Activated CD8-positive, alpha-beta memory T cell treated with anti-CD3 and anti-CD28 coated beads for 4 hours (primary cell): ENCODE measurements at places on chromosomes 1 and 21.

DNA sequence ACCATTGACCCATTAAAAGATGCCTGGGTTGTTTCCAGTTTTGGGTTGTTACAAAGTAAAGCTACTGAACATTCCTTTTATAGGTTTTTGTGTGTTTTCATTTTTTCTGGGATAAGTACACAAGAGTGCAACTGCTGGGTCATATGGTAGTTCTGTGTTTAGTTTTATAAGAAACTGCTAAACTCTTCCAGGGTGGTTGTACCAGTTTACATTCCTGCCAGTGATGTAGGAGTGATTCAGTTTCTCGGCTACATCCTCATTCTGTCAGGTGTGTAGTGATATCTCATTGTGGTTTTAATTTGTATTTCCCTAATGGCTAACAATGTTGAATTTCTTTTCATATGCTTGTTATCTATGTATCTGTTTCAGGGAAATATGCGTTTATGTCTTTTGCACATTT is 58.5 kb upstream of the DNAJC6 start:
- no peak for DNase-seq

DNA sequence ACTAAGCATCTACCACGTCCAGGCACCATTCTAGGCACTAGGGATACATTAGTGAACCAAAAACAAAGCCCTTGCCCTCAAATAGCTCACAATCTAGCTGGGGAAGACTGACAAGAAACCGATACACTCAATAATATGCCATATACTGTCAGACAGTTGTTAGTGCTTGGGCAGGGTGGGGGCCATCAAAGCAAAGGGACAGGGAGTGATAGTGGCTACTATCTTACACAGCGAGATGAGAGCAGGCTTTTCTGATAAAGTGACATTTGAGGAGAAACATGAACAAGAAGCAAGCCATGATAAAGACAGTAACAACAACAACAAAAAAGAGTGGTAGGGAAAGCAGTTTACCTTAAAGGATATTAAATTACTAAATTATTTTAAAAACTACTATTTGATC is 41.1 kb downstream of the ERO1B start:
- no peak for DNase-seq

GRCh38 chr1:8294170-8294697 is 23.7 kb upstream of the SLC45A1 start:
- no peak for DNase-seq

DNA sequence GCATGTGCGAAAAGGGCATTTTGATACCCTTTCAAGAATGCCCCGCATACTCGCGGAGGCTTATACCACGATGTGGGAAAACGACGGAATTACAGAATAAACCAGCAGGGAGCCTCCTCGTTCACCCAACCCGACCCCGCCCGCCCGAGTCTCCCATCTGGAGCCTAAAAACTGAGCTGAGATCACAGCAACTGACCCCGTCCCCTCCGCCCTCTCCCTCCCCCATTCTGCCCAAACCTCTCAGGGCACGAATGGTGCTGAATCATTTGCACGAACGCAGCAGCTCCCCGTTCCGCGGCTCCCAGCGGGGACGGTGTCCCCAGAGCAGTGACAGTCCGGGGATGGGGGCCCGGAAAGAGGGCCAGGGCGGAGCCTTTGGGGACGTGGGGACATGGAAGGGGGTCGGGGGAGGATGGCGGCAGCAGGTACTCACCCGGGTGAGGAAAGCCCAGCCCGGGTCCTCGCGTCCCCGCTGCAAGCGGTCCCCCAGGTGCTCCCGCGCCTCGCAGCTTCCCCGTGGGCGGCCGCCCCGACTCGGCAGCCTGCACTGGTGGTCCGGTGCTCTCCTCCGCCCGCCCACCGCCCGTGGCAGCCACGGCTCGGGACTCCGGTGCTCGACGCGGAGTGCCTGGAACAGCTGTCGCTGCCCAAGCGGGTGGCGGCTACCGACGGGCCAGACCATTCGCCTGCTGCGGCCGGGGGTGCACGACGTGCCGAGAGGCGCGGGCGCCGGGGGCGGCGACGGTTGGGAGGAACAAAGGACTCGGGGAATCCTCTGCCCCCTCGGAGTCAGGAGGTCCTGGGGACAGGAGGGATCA is at the start of gene TTLL7:
Gene TTLL7, minus strand, starts transcription at position 635 of the 818 bp plus-strand sequence. CDS start 46,921 bp downstream, outside the sequence.
- peak; percentile 21 for DNase-seq

DNA sequence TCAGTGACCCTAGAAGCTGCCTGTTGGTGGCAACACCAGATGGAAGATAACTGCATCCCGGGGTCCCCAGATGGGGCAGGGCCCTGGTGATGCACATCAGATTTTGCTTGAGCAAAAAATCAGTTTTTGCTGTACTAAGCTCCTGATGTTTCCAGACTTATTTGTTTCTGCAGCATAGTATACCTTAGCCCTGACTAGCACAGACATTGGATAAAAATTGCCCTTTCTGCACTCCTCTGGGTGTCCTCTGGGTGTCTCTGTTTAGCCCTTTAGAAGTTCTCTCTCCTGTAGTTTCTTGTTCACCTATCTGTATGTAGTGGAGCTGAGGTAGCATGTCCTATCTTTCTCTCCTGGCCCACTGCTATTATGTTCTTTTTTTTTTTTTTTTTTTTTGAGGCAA is 30.3 kb upstream of the PLA2G2C start:
- no peak for DNase-seq

DNA sequence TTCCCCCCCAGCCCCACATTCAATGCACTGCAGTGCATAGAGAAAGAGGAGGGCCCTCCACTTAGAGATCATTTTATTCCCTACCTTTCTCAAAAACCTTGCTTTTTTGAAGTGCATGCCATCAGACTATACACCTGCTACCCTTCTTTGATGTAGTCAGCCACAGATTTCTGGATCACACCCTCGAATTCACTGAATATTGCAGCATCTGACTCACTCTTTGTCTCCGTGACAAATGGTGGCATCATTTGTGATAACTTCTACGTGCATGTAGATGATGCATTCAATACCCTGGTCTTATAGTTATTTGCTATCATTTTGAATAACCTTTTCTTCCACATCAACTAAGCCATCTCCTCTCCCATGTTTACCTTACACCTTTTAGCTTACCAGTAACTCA is 310.3 kb upstream of the SGIP1 start:
- no peak for DNase-seq

DNA sequence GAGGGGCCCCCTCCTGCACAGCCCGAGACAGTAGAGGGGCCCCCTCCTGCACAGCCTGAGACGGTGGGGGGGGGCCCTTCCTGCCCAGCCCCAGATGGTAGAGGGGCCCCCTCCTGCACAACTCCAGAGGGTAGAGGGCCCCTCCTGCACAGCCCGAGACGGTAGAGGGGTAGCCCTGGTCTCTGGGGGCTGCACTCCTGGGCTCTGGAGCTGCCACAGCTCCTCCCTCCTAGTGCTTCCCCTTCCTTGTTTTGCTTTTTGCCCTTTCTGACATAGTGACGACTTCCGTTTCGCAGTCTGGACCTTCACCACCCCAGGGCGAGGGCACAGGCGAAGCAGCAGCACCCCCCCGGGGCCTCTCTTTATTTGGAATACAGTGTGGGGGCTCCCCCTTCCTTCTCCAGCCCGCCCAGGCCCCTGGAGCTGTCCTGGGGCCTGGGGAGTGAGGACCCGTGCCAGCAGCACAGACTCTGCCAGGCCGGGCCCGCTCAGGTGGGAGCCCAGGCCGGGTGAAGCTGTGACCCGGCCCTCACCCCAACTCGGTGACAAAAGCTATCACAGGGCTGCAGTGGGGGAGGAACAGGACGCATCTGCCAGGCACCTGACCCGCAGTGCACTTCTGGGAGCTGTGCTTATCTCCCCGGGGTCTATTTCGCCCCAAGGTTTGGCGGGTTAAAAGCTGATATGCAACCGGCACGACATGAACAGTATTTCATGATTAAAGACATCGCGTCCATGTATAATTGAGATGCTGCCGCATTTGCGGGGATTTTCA is 1.1 kb upstream of the PRXL2B start:
- peak; percentile 46 for DNase-seq

DNA sequence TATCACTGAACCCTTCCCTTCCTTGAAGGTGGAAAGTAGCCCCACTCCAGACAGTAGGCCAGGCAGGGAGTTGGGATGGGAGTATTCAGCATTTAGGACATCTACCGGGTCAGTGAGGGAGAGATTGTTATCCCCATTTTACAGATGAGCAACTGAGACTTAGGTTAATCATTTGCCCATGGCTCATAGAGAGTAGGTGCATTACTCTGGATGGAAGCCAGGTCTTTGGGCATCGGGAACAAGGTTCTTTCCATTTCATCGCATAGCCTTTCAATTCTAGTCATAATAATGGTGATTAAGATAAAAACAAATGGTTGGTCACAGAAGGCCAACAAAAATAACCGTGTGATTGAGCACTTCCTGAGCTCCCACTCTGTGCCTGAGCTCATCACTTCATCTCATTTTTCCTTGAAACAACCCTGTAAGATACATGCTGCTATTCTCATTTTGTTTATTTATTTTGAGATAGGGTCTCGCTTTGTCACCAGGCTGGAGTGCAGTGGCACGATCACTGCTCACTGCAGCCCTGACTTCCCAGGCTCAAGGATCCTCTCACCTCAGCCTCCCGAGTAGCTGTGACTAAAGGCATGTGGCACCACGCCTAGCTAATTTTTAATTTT is 64.8 kb downstream of the NAV1 start:
- DNase-seq: no peak

DNA sequence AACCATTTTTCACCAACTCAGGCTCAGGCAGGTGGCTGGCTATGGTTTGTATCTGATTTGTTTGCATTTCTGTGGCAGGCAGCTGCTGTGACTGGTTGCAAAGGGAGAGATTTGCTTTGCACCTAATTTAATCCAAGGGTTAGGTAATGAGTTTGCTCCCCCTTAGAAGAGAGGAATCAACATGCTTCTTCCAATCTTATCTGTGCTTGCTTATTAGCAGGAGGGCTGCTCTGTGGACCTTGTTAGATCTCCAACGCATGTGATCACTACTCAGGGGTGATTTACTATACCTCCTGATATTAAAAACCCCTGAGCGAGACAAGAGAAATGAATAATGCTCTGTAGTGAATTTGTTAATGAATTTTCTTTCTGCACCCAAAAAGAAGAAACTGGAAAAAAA is 20.5 kb downstream of the OLFML3 start:
- DNase-seq: no peak

GRCh38 chr21:44800971-44801467 is 601 bp downstream of the UBE2G2 start:
- no peak for DNase-seq

DNA sequence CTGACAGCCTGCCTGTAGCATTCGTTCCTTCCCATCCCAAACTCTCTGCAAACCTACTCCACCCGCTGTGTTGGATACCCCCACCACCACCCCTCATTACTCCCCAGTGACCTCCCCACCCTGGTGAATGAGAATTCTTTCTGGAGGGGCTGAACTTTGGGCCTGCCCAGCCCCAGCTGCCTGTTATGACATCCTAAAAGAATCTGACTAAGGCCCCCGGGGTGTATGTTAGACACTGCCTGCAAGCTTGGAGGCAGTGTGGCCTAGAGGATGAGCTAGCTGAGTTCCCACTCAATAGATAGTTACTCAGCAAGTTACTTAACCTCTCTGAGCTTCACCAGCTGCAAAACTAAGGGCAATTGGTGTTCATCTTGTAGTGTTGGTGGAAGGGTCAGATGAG is 110.2 kb upstream of the FGGY start:
- no peak for DNase-seq

DNA sequence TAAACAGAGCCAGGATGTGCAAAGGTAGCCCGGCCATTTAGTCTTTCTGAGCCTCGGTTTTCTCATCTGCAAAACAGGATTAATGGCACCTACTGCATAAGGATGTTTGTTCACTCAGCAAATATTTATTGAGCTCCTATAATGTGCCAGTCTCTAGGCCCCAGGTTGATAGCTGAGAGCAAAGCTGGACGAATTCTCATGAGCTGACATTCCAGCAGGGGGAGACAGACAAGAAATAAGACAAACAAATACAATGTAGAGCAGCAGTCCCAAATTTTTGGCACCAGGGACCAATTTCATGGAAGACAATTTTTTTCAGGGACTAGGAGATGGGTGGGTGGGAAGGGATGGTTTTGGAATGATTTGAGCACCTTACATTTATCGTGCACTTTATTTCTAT is 74.3 kb upstream of the PAX7 start:
- DNase-seq: no peak

- no peak for DNase-seq
These were observed 502.2 kb downstream of the PLPP3 start for GRCh38 chr1:56077206-56077605.

DNA sequence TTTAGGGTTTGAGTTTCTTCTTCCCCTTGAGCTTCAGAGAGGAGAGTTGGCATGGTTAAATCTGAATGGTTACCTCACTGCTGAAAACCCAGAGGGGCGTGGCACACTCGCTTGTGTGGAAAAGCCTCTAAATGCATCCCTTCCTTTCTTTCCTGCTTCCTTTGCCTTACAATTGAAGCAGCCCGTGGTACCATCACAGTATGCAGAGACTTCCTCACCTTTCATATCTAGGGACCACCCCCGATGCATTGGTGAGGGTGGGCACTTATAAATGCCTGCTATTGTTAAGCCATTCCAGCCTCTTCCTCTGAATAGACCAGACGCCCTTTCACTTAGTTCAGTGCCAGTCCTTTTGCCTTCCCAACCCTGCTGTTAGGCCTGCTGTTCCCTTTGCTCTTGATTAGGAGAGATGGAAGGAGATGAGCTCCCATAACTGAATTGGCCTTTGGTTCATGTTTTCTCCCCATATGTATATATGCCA is 21.9 kb upstream of the LAX1 start:
- no peak for DNase-seq

- no peak for DNase-seq
These were observed 1189.2 kb downstream of the PLA2G4A start for GRCh38 chr1:188017921-188018320.

- DNase-seq: no peak
These were observed 2.7 kb upstream of the SLC30A10 start for GRCh38 chr1:219931033-219931432.

DNA sequence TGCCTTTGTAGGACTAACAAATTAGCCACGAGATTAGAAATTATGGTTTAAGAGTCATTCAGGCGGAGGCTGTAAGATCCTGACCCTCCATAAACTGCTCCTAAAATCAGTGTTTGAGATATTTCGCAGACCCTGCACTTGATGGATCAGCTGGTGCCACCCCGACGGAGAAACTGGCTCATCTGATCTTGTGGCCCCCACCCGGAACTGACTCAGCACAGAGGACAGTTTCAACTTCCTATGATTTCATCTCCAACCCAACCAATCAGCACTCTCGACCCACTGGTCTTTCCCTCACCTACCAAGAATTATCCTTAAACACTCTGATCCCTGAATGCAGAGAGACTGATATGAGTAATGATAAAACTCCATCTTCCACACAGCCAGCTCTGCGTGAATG is 3.7 kb upstream of the JAM2 start:
- no peak for DNase-seq

DNA sequence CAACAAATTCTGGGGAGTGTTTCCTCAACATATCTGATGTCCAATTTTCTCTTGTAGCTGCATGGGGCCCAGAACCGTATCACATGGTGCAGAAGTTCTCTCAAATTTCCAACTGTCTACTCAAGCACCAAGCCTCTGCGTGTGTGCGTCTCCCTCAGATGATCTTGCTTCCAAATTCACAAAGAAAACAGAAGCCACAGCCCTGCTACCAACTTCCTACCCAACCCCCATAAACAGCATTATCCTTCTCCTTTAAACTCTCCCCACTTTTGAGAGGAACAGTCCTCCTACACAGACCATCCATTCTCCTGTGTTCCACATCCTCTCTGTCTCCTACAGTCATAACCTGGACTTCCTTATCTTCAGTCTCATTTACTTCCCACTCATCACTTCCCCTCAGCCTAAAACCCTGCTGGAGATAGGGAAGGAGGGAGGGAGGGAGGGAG is 354.1 kb downstream of the SMYD3 start:
- DNase-seq: no peak
